ENCODE measurements at places on chromosomes 2 and 18.

GRCh38 chr18:58100154-58100553 is 56.1 kb downstream of the NEDD4L start:
- no peak for DNase-seq

DNA sequence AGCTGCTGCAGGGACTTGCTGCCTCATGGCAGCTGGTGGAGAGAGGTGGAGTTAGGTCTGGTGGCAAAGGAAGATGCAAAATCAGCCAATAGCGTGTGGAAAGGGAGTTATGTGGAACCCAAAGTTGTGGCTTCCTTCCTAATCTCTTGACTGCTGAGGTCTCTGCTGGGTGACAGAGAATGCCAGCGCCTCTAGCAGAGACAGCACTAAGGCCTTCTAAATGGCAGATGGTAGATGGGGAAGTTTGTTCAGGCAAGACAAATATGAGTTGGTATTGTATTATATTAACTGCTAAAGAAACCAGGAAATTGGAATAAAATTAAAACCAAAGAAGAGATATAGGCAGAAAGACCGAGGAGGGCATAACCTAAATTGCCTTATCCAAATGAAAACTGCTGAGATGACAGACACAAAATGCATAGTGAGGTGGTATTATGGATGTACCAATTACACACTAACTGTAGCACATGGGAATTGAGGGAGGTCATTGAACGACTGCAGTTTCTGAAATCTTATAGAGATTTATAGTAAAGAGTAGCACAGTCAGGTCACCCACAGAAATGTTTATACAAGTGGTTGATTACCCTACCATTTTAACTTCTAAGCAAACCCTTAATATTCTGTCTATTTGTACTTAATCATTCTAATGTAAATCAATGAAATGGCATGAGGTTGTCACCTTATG is 246.6 kb upstream of the SESTD1 start:
- no peak for DNase-seq

GRCh38 chr2:134917360-134917865 is 1.2 kb upstream of the CCNT2 start:
- no peak for DNase-seq

- no peak for DNase-seq
Measured at GRCh38 chr2:3313781-3314375, 63.7 kb downstream of the EIPR1 start.

DNA sequence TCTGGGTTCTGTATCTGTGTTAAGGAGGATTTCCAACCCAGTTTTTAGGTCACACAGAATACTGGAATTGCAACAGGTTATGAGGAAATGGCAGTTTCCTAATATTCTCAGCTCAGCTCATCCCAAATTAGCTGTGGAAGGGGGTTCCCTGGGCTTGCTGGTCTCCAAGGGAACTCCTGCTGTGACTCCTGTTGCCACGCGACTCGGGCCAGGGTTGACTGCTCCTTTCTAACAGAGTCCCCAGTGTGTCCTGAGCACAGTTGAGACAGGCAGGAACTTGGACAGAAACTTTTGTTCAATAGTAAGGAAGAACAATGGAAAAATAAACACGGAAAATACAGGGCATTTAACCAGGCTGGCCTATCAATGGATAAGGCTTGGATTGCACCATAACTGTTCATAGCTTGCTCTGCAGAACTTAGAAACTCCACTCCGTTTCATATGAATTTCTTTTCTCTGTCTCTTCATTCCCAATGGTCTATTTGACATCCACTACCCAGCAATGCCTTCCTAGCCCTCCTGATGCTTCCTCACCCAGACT is 3.8 kb upstream of the ROCK2 start:
- DNase-seq = no peak
